Neural progenitor cell (in vitro differentiated cells): ENCODE measurements at places on chromosomes 5 and 9.

DNA sequence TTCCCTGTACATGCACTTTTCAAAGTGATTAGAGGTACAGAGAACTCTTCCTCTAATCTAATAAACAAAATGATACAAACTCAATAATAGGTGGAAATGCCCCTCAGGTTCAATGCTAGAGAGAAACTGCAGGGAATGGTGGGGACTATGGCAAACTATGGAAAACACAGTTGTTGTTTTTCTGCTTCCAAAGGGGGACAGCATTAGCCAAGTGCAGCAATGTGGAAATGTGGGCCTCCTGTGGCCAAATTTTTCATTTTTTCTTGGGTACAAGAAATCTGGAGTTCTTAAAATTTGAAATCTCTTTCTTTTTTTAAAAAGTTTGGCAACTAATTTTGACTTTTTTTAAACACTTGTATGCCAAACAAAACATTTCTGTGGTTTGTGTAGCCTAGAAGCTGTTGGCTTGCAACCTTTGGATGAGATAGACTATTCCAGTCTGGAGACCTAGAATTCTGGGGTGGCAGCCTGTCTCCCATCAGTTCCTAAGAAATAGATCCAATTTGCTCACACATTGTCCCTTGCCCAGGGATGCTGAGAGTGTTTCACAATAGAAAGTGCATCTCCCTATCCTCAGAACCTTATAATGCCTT lies 218.6 kb downstream of the PAPPA start:
- no peak for DNase-seq

DNA sequence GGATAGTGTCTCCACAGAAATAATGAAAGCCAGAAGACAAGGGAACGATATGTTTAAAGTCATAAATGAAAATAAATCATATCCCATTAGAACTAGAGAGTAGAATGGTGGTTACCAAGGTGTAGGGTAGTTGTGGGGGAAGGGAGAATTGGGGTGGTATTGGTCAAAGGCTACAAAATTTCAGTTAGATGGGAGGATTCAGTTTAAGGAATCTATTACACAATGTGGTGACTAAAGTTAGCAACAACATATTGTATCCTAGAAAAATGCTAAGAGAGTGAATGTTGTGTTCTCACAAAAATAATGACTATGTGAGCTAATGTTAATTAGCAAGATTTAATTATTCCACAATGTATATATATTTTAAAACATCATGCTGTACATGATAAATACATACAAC lies 27.8 kb upstream of the LARP1 start:
- DNase-seq, result no peak

DNA sequence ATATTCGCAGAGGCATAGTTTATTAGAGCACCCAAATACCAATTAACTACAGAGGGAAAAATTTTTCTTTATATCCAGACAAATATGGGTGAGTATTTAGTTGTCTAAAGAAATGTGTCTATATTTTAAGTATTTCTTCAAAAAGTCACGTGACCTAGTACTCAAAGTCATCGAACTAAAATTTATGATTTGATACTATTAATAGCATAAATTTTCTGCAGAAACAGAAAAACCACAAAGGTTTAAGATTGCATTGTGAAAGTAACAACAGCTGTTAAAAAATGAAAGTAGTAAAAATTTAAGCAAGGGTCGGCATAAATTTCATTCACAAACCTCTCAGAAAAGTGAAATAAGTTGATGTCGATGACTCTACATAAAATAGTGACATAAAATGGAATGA lies 323.9 kb upstream of the RORB start:
- DNase-seq, result no peak

DNA sequence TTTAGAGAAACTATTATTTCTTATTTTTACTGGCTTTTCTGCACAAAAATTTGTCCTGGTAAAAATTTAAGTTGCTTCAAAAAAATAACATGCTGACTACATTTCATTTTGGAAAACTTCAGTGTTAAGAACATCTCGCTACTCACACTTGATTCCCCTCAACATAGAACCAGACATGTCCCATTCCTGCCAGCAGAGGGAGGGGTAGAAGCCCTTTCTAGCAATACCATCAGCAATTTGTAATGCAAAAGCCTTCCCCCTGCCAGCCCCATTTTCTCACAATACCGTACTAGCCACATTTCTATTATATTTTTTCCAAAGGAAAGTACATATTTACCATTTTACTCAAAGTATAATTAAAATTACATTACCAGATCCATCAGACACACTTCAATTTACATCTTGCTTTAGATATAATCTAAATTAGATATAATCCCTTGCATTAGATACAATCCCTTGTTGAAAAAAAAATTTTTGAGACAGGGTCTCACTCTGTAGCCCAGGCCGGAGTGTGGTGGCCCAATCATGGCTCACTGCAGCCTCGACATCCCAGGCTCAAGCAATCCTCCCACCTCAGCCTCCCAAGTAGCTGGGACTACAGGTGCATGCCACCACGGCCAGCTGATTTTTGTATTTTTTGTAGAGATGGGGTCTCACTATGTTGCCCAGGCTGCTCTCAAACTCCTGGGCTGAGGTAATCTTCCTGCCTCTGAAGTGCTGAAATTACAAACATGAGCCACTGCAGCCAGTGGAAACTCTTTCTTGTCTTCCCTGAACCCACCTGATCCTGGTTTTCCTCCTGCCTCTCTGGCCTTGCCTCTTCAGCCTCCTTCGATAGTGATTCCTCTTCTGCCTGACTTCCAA lies 39.6 kb upstream of the IDNK start:
- DNase-seq, result peak; percentile 75
